ENCODE measurements at places on chromosomes 2 and 18.

DNA sequence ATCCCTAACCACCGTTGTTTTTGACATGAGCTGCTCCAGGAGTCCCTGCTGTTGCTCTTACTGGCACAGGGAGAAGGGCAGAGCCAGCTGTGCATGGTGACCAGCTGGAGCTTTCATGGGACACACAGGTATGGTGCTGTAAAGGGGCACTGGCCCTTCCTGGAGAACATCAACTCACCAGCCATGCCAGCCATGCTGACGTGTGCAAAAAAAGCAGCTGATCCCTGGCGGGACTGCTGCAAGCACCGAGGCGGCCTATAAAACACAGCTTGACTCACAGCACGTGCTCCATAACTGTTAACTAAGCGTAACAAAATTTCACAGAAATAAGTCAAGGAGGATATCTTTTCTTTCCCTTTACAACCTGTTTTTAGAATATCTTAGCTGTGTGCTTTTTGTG, 165.1 kb downstream of the TMEM163 start:
- no peak for DNase-seq

DNA sequence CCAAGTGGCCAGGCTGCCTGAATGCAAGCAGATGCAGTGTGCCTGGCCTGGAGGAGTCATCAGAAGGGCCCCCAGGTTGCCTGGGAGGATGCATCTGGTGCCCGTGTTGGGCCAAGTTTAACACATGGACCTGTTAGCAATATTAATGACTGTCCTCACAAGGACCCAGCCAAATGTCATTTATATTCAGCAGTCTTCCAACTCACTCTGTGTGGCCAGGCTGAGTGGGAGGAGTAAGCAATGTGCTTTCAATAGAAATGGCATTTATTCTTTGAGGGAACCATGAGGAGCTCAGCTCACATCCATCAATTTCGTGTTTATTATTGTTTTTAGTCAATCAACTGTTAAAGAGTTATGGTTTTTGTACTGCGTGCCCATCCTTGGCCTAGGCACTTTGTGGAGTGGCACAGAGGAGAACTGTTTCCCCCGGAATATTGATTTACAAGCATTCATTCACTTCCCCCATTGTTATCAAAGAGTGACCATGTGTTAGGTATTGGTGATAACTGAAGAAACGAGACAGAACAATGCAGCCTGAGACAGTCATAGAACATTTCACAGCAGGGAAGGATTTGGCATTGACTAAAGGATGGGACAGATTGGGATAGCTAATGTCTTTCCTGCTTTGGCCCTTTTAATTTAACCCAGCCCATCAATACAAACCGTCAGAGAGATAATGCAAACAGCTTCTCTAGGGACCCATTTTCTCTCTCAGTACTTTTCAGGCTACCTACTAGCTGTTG, 725.2 kb downstream of the TSN start:
- no peak for DNase-seq

DNA sequence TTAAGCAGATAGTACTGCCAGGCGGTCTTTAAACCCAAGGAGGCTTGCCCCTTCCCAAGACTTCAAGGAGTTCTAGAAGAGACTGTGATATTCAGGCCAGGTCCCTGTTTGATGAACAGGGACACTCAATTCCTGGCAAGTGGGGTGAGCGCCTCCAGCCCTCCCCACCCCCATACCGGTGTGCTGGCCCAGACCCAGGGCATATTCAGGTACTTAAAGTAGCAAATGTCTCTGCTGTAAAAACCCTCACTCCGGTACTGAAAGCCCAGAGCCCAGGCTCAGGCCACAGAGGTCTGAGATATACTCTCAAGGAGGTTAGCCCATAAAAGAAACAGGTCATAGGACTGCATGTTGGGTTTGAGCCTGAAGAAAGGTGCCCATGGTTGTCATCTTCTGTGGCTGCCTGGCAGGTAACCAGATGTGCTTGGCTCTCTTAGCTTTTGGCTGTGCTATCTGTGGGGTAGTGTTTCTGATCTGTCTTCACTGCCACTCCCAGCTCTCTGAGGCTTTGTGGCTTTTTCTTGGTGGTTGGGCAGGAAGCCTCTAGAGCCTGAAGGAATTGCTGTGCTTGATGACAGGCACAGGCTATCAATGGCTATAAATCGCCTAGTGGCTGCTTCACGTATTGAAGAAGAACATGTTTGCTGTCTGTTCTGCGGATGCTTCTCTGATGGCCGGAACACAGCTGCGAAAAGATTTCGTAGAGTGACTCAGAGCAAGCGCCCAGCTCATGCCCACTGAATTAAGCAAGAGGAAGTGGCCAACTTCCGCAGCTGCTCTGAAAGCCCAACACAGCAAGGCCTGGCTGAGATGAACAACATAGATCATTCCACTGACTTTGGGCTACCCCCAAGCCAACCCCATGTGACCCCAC, 63.3 kb upstream of the ALPP start:
- DNase-seq: no peak

GRCh38 chr2:136008205-136008865, 22.9 kb upstream of the DARS1 start:
- DNase-seq: no peak

DNA sequence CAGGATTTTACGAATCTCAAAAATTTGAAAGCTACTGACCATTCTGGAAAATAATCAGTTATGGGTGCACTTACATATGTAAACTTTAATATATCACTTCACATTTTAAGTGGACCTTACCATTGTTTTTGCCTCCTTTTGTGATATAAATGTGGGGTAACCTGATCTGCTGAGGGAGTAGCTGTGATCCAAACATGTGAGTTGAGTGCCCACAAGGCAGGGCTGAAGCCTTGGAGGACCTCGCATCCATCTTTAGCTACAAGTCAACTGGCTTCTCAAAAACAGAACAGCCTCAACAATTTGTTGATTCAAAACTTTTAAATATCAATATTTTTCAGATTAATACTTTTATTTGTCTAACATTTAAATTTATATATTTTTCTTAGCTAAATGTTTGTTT, 178.2 kb downstream of the PLCL1 start:
- no peak for DNase-seq

DNA sequence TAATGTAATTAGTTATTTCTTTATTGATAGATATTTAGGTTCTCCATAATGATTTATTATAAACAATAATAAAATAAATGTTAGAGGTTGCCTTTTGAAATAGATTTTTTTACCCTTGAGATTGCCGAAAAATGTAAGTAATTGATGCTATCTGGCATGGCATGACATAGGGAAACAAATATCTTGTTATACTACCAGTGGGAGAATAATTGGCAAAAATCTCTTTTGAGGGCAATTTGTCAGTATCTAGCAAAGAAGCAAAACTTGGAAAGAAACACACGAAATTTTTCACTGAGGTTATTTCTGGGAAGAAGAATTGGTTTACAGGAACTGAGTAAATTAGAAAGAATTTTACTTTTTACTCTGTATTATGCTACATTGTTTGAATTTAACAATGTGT, 547.2 kb upstream of the SETBP1 start:
- no peak for DNase-seq

DNA sequence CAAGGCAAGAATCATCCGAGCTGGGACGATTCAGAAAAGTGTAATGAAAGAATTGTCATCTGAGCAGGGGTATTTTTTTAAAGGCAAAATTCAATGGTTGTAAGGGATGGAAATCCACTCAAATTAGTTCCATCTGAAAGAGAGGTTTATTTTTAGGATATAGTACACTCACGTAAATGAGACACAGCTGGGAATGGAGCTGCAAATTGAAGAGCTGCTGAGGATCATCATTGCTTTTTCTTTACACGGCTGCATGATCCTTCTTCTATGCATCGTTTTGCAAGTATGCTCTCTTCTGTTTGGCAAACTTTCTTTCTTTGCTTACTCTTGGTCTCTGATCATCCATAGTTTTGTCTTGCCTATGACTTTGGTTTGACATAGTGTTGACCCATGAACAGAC, 27.4 kb upstream of the CUL3 start:
- DNase-seq: no peak

DNA sequence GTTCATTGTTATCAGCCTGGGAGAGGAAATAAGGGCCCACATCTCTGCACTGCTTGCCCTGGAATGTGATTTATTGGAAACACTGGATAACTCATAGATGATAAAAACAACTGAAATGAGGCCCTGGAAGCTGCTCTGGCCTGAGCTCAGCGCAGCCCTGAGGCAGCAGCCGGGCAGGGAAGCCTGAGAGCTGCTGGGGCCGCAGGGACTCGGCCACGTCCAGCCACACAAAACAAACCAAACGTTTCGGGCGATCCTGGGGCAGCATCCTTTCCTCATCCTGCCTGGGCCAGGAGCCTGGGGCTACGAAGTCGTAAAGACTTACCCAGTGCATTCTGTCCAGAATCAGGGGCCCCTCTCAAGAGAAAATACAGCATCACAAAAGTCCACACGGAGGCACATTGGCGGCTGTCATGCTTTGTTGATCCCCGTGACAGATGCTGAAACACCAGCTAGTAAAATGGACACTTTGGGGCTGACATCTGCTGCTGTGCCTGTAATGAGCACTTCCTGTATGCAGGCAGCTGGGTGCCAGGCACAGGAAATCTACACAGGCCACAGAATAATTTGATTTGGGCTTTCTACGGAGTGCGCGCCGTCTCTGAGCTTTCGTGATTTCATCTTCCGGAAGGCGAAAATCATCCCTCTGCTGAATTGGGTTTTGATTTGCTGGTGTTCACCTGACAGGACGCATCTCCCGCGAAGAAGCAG, 250.6 kb downstream of the EIPR1 start:
- no peak for DNase-seq

DNA sequence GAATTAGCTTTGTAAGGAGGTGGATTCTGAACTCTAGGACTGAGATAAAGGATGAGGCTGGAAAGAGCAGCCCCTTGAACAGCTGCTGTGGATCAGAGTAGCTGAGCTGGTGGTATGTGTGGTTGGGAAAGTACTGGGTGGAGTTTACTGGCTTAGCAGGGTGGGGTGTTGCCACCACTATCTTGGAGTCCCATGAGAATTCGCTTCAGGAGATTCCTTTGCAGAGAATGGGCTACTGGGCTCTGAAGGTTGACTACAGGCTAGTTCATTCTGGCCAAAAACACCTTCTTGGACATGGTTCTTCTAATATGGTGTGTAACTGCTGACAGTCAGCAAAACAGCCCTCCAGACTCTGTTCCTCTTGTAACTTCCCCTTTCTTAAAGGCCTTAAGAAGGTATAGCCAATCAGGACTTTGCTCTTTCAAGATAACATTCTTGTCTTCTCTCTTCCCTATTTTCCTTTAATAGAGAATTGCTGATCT, 52.7 kb downstream of the TET3 start:
- no peak for DNase-seq

DNA sequence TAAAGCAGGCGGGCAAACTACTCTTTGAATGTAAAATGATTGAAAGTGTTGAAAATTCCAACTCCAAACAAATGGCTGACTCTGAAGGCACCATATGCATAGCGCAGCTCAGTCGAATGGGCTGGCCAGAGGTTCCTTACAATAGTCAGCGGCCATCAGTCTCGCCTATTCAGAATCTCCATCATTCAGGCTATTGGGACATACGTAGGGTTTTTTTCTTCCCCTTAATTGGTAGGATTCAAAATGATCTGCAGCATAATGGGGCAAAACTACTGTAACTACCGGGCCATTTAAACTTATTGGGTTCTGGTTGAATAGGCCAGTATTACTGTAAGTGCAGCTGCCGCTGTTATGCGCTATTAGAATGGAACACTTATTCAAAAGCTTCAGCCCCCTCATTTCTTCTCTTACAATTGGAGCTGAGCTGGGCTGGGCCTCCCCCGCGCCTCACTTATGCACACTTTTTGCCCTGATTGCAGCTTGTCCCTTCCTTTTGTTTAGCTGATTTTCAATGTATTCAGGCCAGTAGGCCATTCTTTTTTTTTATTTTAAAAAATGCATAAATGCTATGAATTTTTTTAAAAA, 40.4 kb downstream of the SLC9A4 start:
- no peak for DNase-seq

GRCh38 chr2:174800436-174801205, 36.3 kb upstream of the CHRNA1 start:
- DNase-seq: no peak

- DNase-seq: no peak
Measured at GRCh38 chr2:49940626-49941025, 786.3 kb upstream of the FSHR start.

- no peak for DNase-seq
Measured at GRCh38 chr18:13035249-13035914, 44.2 kb downstream of the CEP192 start.

DNA sequence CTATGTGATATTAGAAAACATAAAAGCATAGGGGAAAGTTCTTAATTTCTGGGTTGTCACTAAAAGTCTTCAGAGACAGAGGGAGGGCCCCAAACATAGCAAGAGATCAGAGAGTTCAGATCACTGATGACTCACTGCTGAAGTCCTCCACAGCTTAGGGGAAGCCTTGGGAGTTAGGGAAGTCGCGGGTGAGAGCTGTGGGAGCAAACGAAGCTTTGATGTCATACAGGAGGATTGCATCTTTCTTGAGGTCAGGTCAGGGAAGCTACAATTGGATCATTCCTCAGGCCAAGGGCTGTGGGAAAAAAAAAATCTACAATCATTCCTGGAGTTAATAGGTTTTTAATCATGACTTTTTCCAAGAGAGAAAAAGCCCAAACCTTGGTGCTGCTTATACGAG, 96.2 kb downstream of the COPS8 start:
- no peak for DNase-seq
